ENCODE measurements at places on chromosomes 6 and 20.

- DNase-seq = no peak
Observed at GRCh38 chr6:169971081-169971861, 219.8 kb downstream of the ERMARD start.

- no peak for DNase-seq
Observed at GRCh38 chr20:4056880-4057279, 41.5 kb upstream of the RNF24 start.

- peak; percentile 80 for DNase-seq
Observed at GRCh38 chr6:131998255-131998982, 47.2 kb upstream of the CCN2 start.

DNA sequence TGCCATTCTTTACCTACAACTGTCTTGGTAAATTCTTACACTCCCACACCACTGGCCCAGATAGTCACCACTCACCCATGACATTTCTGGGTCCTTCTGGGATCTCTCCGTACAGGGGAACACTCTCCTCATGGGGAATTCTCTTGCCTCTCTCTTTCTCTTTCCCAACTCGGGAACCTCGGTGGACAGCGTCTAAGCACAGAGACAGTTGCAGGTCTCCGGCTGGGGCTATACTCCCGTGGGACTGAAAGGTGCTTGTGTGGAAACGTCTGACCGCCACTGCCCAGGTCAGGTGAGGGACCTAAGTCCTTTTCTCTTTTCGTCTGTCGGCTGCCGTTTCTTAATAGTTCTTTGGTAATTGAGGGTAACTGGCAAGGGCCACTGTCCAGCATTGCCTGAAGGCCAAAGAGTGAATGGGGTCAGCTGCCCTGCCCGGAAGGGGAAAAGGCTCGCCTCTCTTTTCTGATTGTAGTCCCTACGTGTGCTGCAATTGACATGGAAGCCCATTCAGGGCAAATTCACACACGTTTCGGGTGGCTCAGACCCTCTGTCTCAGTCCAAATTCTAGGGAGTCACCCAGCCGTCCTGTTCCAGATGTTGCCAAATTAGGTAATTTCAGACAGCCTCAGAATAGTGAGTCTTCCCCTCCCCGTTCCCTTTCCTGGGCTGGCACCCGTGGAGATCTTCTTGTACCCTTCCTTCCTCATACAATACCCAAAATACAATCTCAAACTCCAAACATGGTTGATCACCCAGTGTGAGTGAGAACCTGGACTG, 31.2 kb upstream of the RIPK1 start:
- DNase-seq = no peak

GRCh38 chr6:5905431-5906339, 101.0 kb downstream of the NRN1 start:
- DNase-seq = peak; percentile 71

- DNase-seq = no peak
Observed at GRCh38 chr6:111997853-111998208, 56.1 kb upstream of the CCN6 start.

- no peak for DNase-seq
Observed at GRCh38 chr20:22264917-22265316, 319.5 kb downstream of the FOXA2 start.

DNA sequence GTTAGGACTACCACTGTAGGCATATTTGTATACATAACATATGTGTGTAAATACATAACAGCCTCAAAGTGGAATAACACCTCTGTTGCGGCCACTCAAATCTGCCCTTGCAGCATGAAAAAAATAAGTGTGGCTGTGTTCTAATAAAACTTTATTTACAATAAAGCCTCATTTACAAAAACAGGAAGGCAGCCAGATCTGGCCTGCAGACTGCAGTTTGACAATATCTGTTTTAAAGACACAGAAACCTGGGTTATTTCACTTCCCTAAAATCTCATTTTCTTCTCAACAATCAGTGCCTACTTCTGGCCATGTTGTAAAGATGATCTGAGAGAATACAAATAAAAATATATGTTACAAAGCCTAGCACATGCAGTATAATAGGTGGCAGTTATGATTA, 53.9 kb upstream of the SCML4 start:
- no peak for DNase-seq

GRCh38 chr6:3696525-3697088, 54.9 kb downstream of the PXDC1 start:
- DNase-seq = peak; percentile 11

DNA sequence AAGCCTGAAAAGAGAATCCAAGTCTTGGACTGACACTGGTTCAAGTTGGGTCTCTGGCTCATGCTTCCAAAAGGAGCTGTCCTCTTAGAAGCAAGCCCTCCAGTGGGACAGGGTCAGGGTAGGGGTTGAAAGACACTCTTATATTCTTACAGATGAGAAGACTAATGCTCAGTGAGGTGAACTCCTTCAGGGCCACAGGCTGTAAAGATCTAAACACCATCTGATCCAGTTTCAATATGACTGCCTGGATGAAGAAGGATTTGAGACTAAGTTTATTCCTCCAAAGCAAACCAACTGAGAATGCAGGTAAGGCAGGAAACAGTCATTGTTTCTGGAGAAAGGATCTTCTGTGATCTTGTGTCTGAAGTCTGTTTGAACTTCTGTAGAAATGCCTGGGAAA, 99.0 kb upstream of the TAB2 start:
- DNase-seq = no peak

DNA sequence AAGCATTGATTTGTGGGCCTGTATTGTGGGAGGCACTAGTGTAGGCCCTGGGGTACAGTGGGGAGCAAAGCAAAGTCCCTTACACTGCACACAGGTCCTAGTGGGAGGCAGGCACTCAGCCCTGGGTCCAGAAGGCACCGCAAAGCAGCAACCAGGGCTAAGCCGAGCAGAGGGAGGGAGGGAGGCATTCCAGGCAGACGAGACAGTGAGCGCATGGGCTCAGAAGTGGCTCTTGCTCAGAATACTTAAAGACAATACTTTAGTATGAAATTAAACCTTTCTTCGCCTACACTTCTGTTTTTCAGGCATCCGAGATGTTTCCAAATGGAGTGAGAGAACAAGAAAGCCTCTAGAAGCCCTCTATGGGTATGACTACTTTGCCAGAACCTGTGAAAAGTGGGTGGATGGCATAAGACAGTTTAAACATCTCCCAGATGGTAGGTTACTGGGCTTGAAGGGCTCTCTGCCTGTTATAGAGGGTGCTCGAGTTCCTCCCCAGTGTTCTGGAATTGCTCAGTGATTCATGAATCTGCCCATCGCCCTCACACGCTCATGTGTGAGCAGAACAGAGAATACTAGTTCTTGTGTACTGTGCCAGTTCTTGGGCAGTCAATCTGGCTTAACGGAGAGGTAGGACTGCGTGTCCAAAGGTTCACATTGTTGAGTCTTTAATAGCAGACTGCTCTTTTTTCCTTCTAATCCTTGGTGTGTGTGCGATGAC, 18.7 kb downstream of the BPHL start:
- DNase-seq = no peak

GRCh38 chr6:156557251-156557910, 219.8 kb upstream of the ARID1B start:
- DNase-seq = peak; percentile 7

DNA sequence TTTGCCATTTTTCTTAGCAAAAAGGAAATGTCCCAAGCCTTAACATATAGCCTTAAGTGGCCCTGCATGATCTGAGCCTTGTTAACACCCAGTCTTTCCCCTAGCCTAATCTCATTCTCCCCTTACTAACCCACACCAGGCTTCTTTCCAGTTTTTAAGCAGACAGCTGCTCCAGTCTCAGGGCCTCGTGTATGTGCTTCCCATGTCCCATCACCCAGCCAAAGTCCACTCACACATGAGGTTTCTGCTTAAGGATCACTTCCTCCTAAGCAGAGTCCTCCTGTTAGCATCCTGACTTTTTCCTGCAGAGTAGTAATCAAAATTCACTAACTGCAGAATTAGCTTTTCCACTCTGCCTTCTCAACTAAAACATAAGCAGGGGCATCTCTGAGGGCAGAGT, 96.1 kb downstream of the SMLR1 start:
- DNase-seq = no peak

- DNase-seq = peak; percentile 35
Observed at GRCh38 chr6:162345051-162345511, 382.5 kb downstream of the PRKN start.

DNA sequence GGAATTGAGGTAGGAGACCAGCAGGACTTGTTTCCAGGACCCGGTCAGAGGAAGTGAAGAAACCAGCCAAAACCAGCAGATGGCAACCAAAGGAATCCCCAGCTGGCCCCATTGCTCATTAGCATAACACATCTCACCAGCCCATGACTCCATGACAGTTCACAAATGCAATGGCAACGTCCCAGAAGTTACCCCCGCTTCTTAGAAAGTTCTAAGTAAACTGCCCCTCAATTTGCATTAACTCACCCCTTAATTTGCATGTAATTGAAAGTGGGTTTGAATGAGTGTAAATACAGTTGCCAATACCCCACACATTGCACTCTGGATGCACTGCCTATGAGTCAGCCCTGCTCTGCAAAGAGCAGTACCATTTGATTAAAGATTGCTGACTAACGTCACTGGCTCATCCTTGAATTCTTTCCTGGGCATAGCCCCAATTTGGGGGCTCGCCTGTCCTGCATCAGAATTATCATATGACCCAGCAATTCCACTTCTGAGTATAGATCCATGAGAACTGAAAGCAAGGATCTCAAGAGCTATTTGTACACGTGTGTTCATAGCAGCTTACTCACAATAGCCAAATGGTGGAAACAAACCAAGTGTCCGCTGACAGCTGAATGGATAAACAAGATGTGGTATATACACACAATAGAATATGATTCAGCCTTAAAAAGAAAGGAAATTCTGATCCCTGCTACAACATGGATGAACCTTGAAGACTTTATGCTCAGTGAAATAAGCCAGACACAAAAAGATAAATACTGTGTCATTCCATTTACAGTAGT, 36.4 kb downstream of the MYLK4 start:
- peak; percentile 93 for DNase-seq

GRCh38 chr6:22878324-22878701, 308.9 kb downstream of the HDGFL1 start:
- DNase-seq = no peak

- peak; percentile 78 for DNase-seq
Observed at GRCh38 chr6:2196079-2196679, 49.2 kb downstream of the GMDS start.

- DNase-seq = no peak
Observed at GRCh38 chr20:63597651-63598478, 23.8 kb upstream of the HELZ2 start.

GRCh38 chr6:29419516-29419915, 4.8 kb downstream of the OR12D1 start:
- no peak for DNase-seq

DNA sequence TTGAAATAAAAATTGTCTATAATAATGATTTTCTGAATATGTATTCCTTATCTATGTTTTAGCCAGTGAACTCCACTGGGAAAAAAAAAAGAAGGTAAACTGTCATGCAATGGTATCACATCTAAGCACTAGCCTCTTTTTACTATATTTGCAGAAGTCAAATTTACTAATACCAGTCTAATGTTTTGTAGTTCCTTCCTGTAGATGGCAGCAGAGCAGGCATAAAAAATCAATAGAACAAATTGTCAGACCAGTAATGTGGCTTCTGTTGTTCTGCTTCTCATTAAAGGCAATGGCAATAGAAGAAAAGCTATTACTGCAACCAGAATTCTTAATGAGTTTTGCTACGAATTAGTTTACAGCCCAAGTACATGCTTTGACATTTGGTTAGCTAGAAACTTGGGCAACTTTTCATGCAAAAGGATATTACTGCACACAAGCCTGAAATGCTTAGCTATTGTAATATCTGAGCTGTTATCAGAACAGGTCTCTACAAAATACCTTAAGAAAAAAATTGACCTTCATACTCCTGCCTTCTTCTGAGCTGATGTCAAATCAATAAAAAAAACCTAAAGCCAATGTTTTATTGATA, 476.9 kb downstream of the KHDRBS2 start:
- peak; percentile 13 for DNase-seq

DNA sequence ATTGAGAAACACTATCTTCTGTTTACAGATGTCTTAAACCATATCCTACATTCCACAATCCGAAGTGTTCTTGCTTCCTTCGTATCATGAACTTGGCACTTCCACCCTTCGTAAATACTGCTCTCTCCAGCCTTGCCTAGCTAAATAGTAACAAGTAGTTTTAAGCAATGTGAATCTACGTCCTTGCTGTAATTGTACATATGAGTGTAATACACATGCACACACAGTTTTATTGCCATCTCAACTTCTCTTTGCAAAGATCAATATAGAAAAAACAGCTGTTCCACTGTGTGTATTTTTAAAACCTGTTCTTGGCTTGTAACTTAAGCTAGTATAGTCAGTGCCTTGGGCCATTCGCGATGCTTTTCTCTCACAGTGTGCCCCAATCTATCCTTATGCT, 1524.7 kb downstream of the GRIK2 start:
- no peak for DNase-seq

GRCh38 chr20:32433311-32434021, 75.3 kb downstream of the ASXL1 start:
- DNase-seq = no peak

DNA sequence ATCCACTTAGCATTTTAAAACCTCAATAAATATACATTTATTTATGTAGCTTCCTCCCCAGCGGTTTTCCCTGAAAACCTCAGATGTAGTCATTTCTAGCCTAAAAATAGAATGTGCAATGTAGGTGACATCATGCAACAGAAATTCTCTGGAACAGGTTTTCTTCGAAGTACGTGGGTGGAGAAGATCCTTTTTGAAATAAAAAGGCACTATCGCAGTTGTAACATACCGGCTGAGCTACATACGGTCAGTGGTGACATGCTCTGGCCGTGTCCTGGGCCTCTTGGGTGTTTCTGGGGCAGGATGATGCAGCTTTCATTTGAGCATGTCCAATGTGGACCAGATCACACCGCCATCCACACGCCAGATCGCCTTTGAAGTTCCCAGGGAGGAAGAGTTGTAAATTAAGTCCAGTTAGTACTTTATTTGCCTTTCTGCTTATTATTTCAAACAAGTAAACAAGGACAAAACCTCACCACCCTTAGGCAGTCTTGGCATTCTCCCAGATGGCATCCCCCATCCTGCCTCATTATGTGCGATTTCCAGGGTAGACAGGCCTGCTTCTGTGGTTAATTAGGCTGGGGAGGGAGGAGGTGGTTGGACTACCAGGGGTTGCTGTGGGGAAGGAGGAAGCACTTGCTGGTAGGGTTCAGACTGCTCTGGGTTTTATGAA, 109.5 kb upstream of the CLDN20 start:
- peak; percentile 87 for DNase-seq

- no peak for DNase-seq
Observed at GRCh38 chr6:6148192-6148815, 141.6 kb upstream of the NRN1 start.

- DNase-seq = no peak
Observed at GRCh38 chr20:3227936-3228749, 10.8 kb downstream of the SLC4A11 start.

- DNase-seq = peak; percentile 99
Observed at GRCh38 chr6:37083243-37084138, 78.0 kb downstream of the FGD2 start.

GRCh38 chr6:137829641-137830083, 37.4 kb upstream of the TNFAIP3 start:
- DNase-seq = peak; percentile 63

DNA sequence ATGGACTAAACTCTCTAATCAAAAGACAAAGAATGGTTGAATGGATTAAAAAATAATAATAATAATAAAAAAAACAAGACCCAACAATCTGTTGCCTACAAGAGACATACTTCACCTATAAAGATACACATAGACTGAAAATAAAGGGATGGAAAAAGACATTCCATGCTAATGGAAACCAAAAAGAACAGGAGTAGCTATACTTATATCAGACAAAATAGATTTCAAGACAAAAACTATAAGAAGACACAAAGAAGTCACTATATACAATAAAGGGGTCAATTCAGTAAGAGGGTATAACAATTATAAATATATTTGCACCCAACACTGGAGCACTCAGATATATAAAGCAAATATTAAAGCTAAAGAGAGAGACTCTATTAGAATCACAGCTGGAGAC, 106.7 kb downstream of the BTBD9 start:
- DNase-seq = no peak
